Stromal cell of bone marrow (primary cell): ENCODE measurements at places on chromosomes 2 and 18.

GRCh38 chr2:8630676-8631464 is 51.0 kb upstream of the ID2 start:
- DNase-seq, result no peak

DNA sequence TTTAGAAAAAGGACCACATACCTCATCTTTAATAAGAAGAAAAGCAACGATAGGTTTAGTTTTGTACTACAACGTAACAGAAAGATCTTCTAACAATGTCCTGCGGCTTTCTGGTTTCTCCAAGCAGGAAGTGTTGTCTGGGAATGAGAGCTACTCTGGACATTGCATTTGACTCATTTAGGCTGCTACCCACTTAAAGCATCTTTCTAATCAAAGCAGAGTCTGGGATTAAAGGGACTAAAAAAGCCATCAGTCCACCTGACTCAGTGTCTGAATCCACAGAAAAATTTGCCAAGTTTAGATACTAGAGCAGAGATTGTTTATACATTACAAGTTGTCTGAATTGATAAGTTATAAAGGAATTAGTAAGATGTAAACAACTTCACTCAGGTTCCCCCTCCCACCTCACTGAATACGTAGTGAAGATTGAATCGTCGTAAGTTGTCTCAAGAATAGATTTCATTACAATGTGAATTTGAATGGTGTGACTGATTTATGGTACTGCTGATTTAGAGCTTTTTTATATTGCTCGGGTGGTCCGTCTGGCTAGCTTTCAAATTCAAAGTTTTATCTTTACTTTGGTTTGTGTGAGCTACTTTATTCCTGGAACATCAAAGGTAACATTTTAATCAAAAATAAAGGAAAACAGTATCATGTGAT is 70.2 kb upstream of the SMIM21 start:
- no peak for DNase-seq

- no peak for DNase-seq
Observed at GRCh38 chr2:19111354-19111753, 247.1 kb downstream of the OSR1 start.

- no peak for DNase-seq
Observed at GRCh38 chr2:165572151-165572550, 102.7 kb downstream of the CSRNP3 start.

DNA sequence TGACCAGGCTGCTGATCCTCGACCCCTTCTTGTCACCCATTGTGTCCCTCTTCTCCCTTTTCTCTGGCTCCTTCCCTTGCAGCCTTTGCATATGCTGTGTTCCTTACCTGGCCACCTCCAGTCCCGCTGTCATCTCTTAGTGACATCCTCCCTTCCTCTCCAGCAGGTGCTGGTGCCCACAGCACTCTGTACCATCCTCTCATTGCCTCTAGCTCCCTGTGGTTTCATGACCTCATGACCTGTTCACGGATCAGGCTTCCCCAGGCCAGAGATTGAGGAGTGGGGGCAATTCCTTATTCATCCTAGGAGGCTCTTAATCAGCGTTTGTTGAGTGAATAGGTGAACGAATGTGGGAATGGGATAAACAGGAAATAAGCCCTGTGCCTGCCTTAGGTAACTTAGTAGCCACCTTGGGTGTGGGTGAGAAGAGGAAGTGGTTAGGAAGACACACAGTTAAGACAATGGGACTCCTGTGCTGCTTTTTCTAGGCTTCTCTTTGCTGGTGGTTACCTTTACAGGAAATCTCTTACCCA is 35.5 kb downstream of the ITGA6 start:
- DNase-seq, result no peak

DNA sequence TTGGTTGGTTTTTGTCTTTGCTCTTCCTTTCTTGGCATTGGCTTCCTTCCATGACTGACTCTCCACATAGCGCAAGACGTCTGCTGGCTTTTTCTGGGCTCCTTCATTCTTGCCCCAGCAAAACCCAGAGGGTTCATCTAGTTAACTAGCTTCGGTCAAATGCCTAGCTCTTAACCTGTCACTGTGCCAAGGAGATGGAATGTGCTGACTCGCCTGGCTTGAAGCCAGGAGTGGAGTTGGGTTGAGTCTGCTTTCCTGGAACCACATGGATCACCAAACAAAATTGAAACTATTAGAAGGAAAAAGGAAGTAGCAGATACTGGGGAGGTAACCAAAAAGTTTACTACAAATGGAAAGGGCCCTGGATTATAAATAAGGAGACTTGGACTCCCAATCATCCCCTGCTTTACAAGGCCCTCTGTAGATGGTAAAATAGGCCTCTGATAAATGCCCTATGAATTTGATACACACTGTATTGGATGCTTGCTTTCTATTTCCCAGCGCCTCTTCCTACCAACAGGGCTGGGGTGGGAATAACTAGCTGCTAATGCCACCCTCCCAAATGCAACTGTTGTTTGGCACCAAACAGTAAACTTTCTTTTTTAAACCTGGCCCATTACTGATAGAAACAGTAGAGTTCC is 11.3 kb downstream of the MALT1 start:
- peak; percentile 62 for DNase-seq
